ENCODE measurements at places on chromosomes 13 and 19. TPM values are rescaled to one million over a fixed set of nuclear protein-coding genes. Genes with fewer than 3 reads are reported as not detected.

DNA sequence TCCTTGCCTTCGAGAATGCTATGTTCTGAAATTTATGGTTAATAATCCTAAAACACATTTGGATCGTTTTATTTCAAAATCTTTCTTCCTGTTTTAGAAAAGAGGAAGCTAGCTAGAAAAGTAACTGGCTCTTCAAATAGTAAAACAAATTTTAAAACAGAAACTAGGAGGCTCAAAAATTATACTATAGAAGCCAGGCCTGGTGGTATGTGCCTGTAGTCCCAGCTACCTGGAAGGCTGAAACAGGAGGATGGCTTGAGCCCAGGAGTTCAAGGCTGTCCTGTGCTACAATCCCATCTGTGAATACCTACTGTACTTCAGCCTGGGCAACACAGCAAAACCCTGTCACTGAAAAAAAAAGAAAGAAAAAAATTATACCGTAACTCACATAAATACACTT is 57.9 kb downstream of the ELF1 start:
- ATAC-seq, result no peak

The OR7D2 gene
- total RNA-seq, result 0.12 TPM

GRCh38 chr19:42045575-42045974 is 24.4 kb downstream of the GRIK5 start:
- no peak for ATAC-seq

- no peak for ATAC-seq
These were observed 63.1 kb downstream of the SPATA13 start for GRCh38 chr13:24223341-24224231.

The LYPD3 gene
- total RNA-seq, result 4.0 TPM

GRCh38 chr19:47152205-47152604 is 21.6 kb downstream of the SAE1 start:
- no peak for ATAC-seq

The ZNF837 gene
- total RNA-seq, result 3.7 TPM

The MAG gene
- 0.40 TPM for total RNA-seq

DNA sequence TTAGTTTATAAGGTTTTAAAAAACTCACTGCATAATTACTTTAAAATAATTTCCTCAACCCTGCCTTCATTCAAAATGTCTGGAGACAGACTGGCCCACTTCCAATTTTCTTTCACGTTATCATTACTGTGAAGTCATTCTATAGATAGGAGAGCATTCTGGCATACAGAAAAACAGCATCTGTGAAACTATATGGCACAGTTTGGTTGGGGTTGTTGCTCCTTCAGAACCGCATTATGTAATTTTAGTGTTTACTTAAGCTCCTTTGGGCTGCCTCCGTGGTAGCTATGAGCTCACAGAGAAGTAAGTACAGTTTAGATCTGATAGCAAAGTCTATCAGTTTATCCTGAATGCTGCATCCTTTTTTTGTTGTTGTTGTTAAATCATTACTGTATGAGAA is 104.3 kb downstream of the KCNRG start:
- ATAC-seq, result no peak

DNA sequence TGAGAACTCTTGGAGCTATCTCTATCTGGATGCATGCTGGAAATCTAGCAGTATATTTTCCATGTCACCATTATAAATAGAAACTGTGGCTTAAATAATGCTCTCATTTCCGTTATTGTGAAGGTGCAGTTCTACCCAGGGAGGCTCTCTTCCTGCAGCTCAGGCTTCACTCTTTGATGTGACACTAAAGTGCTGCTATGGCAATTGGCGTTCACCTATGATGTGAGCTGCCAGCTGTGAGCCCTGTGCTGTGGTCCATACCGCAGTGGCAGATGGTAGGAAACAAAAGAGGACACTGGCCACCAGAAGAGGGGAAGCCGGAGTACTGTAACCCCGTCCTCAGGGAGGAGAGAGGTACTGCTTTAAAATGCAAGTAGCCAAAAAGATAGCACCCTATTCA is 40.6 kb upstream of the ZNF681 start:
- no peak for ATAC-seq

The SRRM5 gene
- total RNA-seq, result not detected

GRCh38 chr13:113762538-113762937 is 3.5 kb downstream of the TMEM255B start:
- no peak for ATAC-seq

DNA sequence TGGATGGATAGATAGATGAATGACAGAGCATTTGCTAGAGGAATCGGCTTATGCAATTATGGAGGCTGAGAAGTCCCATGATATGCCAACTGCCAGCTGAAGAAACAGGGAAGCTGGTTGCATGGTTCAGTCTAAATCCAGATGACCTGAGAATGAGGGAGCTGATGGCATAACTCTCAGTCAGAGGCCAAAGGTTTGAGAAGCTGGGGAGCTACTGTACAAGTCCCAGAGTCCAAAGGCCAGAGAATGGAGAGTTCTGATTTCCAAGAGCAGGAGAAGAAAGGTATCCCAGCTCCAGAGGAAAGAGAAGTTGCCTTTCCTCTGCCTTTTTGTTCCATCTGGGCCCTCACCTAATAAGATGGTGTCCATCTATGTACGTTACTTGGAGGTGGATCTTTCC is 108.3 kb downstream of the CDK8 start:
- ATAC-seq, result no peak

GRCh38 chr19:15551293-15552004 is 43.1 kb downstream of the CYP4F22 start:
- ATAC-seq, result no peak

- ATAC-seq, result no peak
These were observed 1109.5 kb downstream of the SLITRK1 start for GRCh38 chr13:82772816-82773215.

DNA sequence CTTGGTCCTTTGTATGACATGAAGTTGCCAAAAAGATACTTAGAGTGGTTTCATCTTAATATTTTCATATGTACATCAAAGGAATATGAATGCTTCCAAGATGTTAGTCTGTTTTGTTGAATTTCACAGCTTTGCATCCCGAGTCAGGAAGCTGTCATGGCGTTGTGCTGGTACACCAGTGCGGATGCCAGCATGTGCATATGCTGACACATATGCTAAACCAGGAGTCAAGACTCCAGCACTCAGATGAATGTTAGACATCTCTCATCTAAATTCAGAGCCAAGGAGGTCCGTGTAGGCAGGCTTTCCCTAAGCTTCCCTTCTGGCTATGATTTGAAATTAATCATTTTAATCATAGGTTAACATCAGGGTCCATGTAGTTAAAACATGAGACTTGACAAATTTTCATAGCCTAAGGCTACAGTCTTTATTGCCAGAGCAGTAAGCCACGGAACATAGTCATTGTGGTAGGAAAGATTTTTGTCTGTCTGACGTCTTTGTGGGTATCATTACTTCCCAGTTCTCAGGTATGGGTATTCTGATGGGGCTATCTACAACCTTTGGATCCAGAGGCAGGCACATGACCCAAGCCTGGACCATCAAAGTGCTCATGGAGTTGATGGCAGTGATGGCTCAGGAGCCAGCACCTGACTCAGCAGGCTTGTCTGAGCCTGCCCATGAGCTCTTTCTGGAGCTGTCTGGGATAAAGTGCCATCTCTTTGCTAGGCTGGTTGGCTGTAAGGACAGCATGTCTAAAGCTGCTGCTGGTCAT is 246.1 kb downstream of the KCNRG start:
- ATAC-seq, result no peak

DNA sequence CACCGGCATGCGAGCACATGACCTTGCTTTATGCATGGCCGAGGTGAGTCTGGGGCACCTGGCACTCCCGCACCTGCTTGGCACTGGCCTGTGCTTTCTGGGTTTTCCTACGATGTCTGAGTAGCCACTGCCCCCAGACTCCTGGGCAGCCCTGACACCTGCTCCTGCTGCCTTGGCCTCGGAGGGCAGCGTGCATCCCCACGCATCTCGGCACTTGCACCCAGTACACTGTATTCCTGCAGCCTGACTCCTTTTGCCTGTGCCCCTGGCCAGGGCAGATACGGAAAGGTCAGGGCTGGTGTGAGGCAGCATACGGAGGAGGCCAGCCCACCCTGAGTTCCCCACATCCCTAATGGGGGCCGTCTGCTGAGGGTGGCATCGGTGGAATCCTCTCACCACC is 340.6 kb downstream of the TEX29 start:
- no peak for ATAC-seq

The ZNF324 gene
- 15.7 TPM for total RNA-seq

Measured in gastroesophageal sphincter (tissue), 4 donors.